Heart right ventricle (tissue), 16 donors: ENCODE measurements at places on chromosomes 1 and 21. TPM values are rescaled to one million over a fixed set of nuclear protein-coding genes. Genes with fewer than 3 reads are reported as not detected.

GRCh38 chr1:107442551-107442950 lies 301.7 kb downstream of the NTNG1 start:
- no peak overlapping the region for H3K27ac ChIP-seq
- H3K4me3 ChIP-seq, result no peak overlapping the region
- no peaks in the 10 kb centered on the region for H3K27me3 ChIP-seq
- no peak for DNase-seq
- no peaks in the 10 kb centered on the region for H3K4me1 ChIP-seq

DNA sequence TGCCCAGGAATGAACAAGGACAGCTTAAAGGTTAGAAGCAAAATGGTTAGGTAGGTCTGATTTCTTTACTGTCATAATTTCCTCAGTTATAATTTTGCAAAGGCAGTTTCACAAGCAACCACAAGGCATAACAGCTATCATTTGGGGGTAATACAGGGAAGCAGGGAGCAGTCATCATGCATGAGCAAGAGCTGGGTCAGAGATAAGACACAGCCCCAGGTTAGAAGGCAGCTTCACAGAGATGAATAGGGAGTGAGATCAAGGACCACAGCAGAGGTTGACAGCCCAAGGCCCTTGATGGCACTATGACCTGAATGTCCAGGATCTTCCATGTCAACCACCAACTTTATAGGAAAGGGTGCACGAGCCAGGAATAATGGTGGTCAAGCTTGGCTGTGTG lies 9.0 kb upstream of the CSRP1 start:
- H3K4me3 ChIP-seq, result no peak overlapping the region
- peaks cover 17% of the 10 kb centered on the region for H3K4me1 ChIP-seq
- no peak for DNase-seq
- H3K27me3 ChIP-seq, result no peaks in the 10 kb centered on the region
- H3K27ac ChIP-seq, result no peak overlapping the region

DNA sequence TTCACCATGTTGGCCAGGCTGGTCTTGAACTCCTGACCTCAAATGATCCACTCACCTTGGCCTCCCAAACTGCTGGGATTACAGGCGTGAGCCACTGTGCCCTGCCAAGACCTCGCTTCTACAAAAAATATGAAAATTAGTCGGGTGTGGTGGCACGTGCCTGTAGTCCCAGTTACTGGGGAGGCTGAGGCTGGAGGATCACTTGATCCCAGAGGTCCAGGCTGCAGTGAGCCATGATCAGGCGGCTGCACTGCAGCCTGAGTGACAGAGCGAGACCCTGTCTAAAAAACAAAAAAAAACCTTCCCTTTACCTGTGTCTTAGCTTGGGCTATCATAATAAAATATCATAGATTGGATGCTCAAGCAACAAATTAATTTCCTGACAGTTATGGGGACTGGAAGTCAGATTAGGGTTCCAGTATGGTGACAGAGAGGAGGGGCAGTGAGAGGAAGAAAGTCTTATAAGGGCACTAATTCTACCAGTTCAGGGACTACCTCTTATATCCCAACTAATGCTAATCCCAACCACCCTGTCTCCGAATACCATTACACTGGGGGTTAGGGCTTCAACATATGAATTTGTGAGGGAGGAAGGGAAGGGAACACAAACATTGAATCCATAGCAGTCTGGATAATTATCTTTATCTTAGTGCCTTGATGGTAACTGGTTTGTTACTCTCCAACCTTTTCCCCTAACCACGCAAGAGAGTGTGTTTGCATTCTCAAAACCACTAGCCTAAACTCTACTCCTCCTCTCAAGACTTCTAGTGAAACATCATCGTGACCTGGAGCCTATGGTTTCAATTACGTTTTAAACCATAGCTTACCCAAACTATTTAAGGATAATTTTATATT lies 1.0 kb upstream of the NAXE start:
- no peak for DNase-seq
- H3K36me3 ChIP-seq, result no peaks in the 10 kb centered on the region
- no peak overlapping the region for H3K27ac ChIP-seq
- H3K27me3 ChIP-seq, result no peaks in the 10 kb centered on the region
- H3K4me3 ChIP-seq, result peak overlapping the region; percentile 91

- H3K27ac ChIP-seq, result no peak overlapping the region
- no peaks in the 10 kb centered on the region for H3K27me3 ChIP-seq
- peaks cover 11% of the 10 kb centered on the region for H3K4me1 ChIP-seq
- no peak for DNase-seq
Measured at GRCh38 chr1:55723001-55723400, 507.8 kb upstream of the USP24 start.

- no peak overlapping the region for H3K4me3 ChIP-seq
- no peak overlapping the region for H3K27ac ChIP-seq
- no peak for DNase-seq
Measured at GRCh38 chr1:9193233-9193625, 41.3 kb upstream of the H6PD start.

DNA sequence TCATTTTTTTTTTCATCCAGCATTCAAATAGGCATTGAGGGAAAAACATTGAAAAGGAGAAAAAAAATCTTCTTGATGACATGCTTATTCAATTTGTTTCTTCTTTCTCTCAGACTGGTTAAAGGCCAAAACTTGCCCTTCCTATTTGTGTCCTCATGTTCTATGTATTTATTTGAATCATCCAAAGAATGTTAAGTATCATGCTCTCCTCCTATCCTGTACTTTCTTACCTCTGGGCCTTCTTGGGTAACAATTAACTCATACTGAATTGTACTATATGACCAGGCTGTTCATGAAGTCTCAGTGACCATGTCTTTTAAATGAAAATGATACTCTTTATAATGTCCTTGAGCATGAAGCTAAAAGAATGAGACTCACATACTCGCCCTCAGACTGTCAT lies 36.5 kb upstream of the DENND1B start:
- no peak overlapping the region for H3K4me3 ChIP-seq
- no peaks in the 10 kb centered on the region for H3K27me3 ChIP-seq
- DNase-seq, result no peak
- no peaks in the 10 kb centered on the region for H3K36me3 ChIP-seq

DNA sequence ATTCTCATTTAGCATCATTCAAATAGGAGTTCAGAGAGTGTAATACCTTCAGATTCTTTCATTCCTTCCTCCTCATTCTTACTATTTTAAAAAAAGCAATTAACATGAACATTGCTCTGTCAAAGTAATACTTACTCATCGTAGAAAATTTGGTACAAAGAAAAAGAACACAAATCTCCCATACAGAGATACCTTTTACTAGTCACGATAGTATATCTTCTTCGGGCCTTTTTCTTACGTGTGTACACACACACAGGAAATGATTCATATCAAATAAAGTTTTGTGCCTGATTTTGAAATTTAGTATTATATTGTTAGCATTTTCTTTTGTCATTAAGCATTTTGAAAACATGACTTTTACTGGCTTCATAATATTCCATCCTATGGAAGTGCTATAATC lies 52.9 kb downstream of the NCF2 start:
- no peaks in the 10 kb centered on the region for H3K27me3 ChIP-seq
- no peak for DNase-seq
- no peak overlapping the region for H3K4me3 ChIP-seq
- no peak overlapping the region for H3K27ac ChIP-seq
- H3K36me3 ChIP-seq, result peaks cover 41% of the 10 kb centered on the region

DNA sequence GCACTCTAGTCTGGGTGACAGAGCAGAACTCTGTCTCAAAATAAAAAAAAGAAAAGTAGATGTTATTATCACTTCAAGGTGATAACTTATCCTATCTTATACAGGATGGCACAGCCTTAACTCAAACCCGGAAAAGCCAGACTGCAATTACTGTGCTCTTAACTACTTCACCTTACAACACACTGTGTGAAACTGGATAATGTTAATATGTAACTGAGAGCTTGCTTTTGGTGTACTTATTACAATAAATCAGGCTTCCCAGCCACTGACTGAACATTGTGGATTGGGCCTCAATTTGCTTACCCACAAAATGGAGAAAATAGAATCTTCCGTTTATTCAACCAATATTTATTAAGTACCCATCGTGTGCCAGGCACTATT lies 1.4 kb downstream of the ORC1 start:
- no peak overlapping the region for H3K27ac ChIP-seq
- H3K4me3 ChIP-seq, result no peak overlapping the region
- H3K27me3 ChIP-seq, result no peaks in the 10 kb centered on the region

DNA sequence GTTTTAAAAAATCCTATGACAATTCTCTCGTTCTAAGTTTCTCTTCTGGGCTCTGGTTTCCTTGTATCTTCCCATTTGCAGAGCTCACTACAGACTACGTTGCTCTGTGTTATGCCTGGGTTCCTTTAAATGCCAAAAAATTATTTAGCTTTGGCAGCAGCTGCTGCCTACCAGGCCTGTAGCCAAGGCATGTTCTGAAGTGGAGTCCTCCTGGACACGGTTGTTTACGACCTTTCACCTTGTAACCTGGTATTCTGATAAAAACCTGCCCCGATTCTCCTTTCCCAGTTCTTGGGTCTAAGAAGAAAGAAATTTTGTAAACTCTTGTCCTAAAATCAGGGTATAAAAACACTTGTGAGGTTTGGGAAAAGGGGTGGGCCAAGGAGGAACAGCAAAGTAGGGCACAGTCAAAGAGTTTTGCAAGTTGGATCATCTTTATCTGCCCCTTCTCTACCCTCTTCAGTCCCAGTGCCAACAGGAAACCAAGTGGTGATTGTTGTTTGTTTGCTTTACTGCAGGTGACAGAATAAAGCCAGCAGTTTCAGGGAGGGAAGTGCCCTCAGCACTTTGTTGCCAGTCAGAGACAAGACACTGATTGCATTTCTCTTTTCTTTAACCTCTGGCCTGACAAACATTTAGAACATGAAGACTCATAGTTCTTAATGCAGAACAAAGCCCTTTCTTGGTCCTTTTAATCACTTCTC lies 3.1 kb upstream of the TXNIP start:
- DNase-seq, result no peak
- no peaks in the 10 kb centered on the region for H3K27me3 ChIP-seq
- peak overlapping the region; percentile 96 for H3K27ac ChIP-seq
- peak overlapping the region; percentile 76 for H3K4me3 ChIP-seq
- peaks cover 22% of the 10 kb centered on the region for H3K4me1 ChIP-seq

DNA sequence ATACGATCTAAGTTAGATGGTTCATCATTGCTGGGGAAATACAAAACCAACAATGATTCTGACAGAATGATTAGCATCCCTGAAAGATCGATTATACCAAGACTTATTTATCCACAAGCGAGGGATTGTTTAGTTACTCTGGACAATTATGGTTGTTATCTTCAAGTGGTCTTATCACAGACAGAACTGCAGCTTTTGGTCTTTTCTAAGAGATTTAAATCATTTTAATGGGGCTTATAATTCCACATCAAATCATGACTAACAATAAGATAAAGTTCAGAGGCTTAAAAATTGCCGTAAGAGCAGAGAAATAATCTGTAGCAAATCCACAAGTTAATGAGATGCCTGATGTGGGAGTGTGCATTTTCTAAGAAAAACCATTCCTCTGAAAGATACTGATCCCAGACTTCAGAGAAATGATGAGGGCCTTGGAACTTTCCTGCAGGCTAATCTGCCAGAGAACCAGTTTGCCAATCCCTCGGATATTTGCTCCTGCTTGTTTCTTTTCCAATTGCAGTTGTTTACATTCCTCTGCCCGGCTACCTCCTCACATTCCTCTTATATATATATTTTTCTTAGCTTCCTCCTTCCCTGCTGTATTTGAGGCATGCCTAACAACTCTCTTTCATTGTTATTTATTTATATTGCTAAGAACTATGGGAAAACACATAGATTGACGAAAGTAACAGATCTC lies 134.8 kb downstream of the BACH1 start:
- no peak overlapping the region for H3K27ac ChIP-seq
- no peak for DNase-seq
- no peaks in the 10 kb centered on the region for H3K4me1 ChIP-seq

GRCh38 chr1:192713921-192714320 lies 78.0 kb downstream of the RGS13 start:
- H3K27me3 ChIP-seq, result no peaks in the 10 kb centered on the region
- no peak overlapping the region for H3K4me3 ChIP-seq
- no peaks in the 10 kb centered on the region for H3K36me3 ChIP-seq
- DNase-seq, result no peak
- no peaks in the 10 kb centered on the region for H3K4me1 ChIP-seq

- DNase-seq, result peak; percentile 70
- H3K27me3 ChIP-seq, result no peaks in the 10 kb centered on the region
- peak overlapping the region; percentile 60 for H3K27ac ChIP-seq
- peaks cover 6% of the 10 kb centered on the region for H3K4me1 ChIP-seq
- H3K4me3 ChIP-seq, result no peak overlapping the region
Measured at GRCh38 chr21:45478115-45478801, 64.0 kb downstream of the SLC19A1 start.

DNA sequence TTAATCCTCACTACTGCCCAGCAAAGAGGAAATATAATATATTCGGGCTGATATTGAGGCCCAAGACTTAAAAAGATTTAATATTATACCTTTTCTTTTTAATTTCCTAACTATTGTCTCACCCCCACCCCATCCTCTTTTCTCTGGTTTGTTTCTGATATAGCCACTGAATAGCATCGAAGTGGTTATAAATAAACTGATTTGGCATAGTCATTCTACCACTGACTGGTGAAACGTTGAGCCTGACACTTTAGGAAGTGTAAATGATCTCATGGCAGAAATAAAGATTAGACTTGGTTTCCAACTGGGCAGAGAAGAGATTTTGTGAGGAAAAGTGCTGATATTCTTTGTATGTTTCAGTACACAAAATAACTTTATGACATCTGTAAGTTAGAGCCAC lies 39.3 kb downstream of the DTL start:
- no peak for DNase-seq
- H3K4me3 ChIP-seq, result no peak overlapping the region
- peaks cover 9% of the 10 kb centered on the region for H3K4me1 ChIP-seq
- H3K27ac ChIP-seq, result peak overlapping the region; percentile 75
- H3K27me3 ChIP-seq, result no peaks in the 10 kb centered on the region

DNA sequence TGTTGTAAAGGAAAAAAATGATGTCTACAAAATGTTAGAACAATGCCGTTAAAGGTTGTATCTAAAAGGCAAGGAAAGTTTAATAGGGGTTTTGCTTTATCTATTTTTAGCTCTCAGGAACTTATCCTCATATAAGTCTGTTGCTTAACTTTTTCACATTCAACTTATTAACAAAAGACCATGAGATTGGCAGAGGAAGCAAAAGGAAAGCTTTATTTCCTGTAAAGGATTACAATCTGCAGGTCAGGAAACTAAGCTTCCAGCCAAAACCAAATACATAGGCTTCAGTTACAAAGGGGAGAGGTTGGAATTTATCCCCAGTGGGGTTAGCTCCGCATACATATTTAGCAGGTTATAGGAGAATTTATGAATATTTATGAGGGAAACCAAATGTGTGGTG lies 58.7 kb upstream of the KIAA1614 start:
- no peak overlapping the region for H3K4me3 ChIP-seq
- DNase-seq, result no peak
- H3K27ac ChIP-seq, result peak overlapping the region; percentile 18
- no peaks in the 10 kb centered on the region for H3K27me3 ChIP-seq
- peaks cover 2% of the 10 kb centered on the region for H3K4me1 ChIP-seq

GRCh38 chr1:172380441-172381244 lies 39.8 kb upstream of the C1orf105 start:
- no peak overlapping the region for H3K27ac ChIP-seq
- no peaks in the 10 kb centered on the region for H3K36me3 ChIP-seq
- H3K4me3 ChIP-seq, result no peak overlapping the region
- H3K27me3 ChIP-seq, result no peaks in the 10 kb centered on the region
- DNase-seq, result no peak

- no peak overlapping the region for H3K27ac ChIP-seq
- H3K27me3 ChIP-seq, result no peaks in the 10 kb centered on the region
Measured at GRCh38 chr1:186213225-186213607, 161.8 kb downstream of the TPR start.

- no peak for DNase-seq
- H3K4me3 ChIP-seq, result no peak overlapping the region
- H3K27me3 ChIP-seq, result no peaks in the 10 kb centered on the region
- H3K4me1 ChIP-seq, result no peaks in the 10 kb centered on the region
Measured at GRCh38 chr1:220067269-220068204, 21.2 kb upstream of the EPRS1 start.

Gene SPRR2A
- total RNA-seq, result not detected

Gene TAL1
- total RNA-seq, result 2.7 TPM

Gene CNR2
- total RNA-seq, result not detected

Gene IFI44L
- 9.6 TPM for total RNA-seq

Gene PODN
- 11.9 TPM for total RNA-seq
